ENCODE measurements at places on chromosomes 1 and 21.

DNA sequence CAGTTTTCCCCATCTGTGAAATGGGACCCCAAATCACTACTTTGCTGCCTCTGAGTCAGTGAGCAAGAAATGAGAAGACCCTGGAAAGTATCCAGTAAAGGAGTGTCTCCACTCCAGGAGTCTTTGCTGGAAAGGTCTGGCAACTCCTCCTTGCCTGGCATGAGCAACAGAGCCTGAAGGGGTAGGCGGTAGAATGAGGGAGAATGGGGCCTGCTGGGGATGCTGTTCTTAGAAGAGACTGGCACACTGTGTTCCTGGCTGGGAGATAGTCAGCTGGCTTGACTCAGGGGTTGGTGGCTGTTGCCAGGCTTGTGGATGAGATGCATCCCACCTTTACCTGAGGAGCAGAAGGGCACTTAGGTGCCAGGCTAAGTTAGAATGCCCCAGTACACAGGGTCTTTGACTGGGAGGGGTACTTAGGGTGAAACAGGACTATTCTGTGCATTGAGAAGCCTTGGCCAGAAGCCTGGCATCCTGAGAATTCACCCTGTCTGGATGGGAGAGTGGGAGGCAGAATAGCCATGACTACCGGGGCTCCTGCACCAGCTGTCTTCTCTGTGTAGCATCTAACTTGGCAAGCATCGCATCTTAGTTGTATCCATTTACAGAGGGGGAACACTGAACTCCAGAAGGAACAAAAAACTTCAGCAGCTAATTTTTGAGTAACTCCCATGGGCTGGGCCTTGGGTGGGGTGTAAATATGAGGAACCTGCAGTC is 2.5 kb downstream of the MFSD2A start:
- DNase-seq = no peak

DNA sequence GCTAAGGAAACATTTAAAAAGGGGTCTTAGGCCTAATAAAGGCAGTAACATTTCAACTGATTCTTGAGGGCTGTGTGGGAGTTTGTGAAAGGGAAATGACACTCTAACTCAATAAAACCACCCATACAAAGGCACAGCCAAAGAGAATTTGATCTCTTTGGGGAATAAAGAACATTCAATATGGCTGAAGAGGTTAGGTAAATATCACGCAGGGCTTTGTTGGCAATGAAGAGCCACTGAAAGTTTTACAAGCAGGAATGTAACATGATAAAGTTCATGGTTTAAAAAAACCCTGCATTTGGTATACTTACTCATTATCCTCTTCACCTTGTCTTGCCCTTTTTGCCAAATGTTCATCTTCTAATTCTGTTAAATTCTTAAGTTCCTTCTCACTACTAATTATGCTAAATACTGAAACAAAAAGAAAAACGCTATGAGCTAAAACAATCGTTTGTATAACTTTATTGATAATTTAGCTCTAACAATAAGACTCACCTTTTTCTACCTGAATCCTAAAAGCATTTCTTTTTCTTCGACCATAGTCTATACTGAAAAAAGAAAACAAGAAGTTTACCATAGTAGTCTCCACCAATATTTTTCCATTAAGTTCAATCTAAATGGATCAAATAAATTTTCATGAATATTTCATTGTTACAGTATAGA is 12.5 kb downstream of the NVL start:
- DNase-seq = no peak

GRCh38 chr1:151314137-151314875 is 12.9 kb downstream of the PI4KB start:
- no peak for DNase-seq

GRCh38 chr21:32794644-32795079 is 23.1 kb upstream of the PAXBP1 start:
- DNase-seq = no peak

GRCh38 chr1:16371725-16372124 is 4.7 kb downstream of the SZRD1 start:
- no peak for DNase-seq

DNA sequence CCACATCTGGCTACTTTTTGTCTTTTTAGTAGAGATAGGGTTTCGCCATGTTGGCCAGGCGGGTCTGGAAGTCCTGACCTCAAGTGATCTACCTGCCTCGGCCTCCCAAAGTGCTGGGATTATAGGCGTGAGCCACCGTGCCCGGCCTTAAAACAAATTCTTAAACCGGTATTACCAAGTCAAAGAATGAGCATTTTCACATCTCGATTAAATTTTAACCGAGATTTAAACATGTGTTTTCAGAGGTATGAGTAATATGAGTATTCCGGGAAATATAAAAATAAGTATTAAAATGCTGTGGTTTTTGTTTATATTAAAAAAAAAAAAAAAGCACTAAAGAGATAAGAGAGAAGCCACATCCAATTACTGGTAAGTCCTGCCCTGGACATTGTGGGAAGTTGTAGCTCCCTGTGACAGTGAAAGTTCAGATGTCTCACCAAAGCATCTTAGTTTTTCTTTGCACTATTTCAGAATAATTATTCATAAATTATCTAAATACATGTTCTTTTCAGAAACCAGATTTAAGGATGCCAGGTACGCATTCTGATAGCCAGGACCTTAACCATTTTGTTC is 24.9 kb downstream of the ZNF281 start:
- DNase-seq = no peak

- no peak for DNase-seq
Measured at GRCh38 chr1:231814521-231814920, 187.9 kb downstream of the DISC1 start.

DNA sequence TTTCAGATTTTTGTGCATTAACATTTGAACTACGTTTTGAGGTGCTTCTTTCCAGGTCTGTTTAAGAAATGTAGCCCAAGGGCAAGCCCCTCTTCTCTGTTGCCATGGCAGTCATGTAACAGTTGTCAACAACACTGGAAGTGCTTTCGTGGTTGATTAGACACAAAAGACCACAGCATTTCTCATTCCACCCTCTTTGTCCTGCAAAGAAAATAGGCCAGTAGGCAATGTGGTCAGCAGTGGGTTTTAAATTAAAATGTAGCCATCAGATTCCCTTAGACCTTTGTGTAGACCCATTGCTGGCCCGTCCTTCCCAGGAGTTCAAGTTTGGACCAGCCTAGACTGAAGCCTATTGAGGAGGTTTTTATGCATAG is 35.4 kb downstream of the VANGL1 start:
- peak; percentile 19 for DNase-seq

GRCh38 chr1:204479387-204480136 is 15.0 kb downstream of the PIK3C2B start:
- no peak for DNase-seq

- DNase-seq = no peak
Measured at GRCh38 chr1:39110882-39111281, 84.7 kb downstream of the NDUFS5 start.

DNA sequence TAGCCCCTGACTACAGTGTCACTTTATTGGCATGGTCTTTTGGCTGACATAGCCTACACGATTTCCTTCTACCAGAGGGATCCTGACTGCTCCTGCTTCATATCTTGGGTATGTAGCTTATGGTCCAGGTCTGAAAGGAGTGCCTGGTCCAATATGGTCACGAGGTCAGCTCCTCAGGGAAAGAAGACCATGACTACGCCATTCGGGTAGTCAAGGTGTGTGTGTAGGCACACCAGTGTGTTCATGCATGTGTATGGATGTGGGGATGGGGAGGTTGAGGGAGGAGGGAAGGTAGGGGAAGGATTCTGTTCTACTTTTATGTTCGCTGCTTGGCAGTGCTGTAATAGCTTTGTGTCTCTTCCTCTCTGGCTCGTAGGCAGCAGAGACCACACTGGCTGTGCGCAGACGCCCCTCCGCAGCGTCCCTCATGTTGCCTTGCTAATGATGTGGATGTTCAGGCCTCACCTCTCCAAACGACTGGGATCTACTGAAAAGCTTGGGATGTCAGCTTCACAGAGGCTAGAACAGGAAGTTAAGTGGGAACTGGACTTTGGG is 10.0 kb upstream of the C4BPB start:
- no peak for DNase-seq

GRCh38 chr1:202661136-202661845 is 49.0 kb downstream of the SYT2 start:
- no peak for DNase-seq

DNA sequence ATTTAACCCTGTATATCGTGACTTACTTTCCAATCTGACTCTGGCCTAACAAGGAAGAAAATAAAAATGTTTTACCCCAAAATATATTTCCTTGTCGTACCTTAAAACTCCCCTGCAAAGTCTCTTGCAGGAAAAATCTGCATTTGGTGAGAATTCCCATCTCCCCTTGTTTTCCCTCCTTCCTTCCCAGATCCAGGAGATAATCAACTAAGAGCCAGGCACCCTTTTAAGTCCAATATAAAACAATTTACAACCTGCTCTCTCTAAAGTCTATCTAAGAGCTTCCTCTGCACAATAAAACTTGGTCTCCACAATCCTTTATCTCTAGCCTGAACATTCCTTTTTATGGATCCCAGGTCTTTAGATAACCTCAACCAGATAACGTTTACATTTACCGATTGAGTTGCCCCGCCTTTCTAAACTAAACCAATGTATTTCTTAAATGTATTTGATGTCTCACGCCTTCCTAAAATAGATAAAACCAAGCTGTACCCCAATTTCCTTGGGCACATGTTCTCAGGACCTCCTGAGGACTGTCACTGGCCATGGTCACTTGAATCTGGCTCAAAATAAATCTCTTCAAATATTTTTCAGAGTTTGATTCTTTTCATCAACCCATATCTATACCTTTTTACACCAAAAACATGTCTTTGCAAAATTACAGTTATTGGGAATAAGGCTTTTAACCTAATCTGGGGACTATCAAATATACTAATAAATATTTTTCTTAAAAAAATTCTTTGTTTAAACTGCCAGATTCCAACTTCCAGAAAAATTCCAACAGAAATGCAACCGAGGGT is 993 bp downstream of the DDX59 start:
- peak; percentile 6 for DNase-seq

DNA sequence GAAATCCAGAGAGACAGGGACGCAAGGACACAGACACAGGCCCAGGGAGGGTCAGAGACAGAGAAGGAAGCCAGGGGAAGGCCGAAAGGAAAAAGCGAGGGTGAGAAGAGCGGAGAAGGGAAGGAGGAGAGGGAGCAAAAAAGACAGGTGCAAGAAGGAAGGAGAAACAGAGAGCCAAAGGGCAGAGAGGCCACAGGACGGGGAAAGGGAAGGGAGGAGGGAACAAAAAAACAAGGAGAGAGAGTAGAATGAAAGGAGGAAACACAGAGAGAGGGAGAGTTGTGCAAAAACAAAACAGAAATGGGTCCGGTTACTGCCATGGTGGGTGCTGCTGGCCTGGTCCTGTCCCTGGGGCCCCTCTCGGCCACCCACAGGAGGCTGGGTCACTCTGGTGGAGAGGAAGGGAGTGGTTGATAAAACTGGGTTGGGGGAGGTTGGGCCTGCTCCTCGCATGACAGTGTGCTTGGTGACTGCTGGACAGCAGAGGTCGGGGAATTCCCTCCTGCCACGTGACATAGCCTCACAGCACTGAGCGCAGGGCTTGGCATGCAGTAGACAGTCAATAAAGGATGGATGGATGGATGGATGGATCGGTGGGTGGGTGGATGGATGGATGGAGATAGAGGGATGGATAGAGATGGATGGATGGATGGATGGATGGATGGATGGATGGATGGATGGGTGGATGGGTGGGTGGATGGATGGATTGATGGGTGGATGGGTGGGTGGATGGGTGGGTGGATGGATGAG is 64.8 kb downstream of the RAP1GAP start:
- no peak for DNase-seq

GRCh38 chr1:32883338-32884031 is 2.8 kb upstream of the HPCA start:
- no peak for DNase-seq

DNA sequence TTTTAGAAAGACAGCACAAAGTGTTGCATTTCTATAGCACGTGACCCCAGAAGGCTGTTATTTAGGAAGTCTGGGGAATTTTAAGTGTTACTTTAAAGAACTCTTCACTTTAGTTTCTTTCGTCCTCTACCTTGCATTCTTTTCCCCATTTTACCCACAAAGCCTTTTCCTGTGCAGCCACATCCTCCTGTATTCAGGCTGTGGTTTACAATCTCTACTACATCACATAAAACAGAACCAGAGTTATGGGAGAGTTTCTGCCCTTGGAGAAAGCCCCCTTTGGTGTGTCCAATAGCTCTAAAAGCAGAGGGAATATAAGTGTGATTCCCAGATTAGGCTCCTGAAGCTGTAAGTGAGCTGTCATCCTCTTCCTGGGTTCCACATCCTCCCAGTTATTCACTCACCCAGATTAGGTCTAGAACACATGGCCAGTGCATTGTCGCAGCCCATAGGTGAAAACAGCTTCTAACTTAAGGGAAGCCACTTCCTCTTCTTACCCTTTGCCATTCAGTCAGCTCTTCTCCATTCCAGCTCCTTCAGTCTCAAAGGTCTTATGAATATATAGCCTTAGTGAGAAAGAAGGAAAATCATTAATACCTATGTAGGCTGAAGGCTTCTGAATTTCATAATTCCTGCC is 171.1 kb downstream of the PIGK start:
- peak; percentile 6 for DNase-seq

GRCh38 chr1:10398278-10398733 is 558 bp upstream of the PGD start:
- no peak for DNase-seq

DNA sequence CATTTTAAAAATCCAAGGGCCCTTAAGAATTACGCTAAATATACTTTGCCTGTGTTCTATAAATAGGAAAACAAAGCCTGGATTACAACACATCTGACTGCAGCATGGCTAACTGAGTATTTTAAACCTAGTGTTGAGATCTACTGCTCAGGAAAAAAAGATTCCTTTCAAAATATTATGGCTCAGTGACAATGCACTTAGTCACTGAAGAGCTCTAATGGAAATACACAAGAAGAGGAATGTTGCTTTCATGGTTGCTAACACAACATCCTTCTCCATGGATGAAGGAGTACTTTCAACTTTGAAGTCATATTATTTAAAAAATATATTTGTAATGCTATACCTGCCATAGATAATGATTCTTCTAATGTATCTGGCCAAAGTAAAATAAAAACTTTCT is 248.3 kb upstream of the NEGR1 start:
- no peak for DNase-seq

GRCh38 chr1:226577401-226578180 is 29.0 kb downstream of the STUM start:
- DNase-seq = no peak

DNA sequence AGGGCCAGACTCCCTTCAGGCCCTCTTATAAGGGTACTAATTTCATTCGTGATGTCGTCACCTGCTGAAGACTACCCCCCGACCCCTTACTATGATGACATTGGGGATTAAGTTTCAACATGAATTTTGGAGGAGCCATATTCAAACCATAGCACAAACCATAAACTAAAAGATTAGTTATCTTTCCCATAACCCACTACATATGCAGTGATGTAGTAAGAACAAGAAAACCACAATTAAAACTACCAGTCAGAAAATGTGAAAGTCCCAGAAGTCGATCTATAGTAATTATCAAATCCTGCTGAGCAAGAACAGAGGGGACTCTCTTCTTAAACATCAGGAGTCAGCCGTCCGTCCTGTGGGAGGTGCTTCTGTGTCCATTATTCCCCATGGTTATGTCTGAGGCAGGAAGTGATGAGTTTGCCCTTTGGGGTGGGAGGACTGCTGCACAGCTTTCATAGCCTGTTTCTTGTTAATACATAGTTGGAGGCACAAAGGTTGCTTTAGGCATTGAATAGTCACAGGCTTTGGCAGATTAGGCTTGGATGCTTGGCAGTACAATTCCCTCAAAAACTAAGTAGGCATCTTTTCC is 35.9 kb upstream of the PTGFRN start:
- peak; percentile 63 for DNase-seq

Data from T-helper 2 cell (primary cell).